ENCODE measurements at places on chromosomes 13 and 19.
A peak's percentile ranks its signal among the peaks of the same experiment; 100 is the strongest.

DNA sequence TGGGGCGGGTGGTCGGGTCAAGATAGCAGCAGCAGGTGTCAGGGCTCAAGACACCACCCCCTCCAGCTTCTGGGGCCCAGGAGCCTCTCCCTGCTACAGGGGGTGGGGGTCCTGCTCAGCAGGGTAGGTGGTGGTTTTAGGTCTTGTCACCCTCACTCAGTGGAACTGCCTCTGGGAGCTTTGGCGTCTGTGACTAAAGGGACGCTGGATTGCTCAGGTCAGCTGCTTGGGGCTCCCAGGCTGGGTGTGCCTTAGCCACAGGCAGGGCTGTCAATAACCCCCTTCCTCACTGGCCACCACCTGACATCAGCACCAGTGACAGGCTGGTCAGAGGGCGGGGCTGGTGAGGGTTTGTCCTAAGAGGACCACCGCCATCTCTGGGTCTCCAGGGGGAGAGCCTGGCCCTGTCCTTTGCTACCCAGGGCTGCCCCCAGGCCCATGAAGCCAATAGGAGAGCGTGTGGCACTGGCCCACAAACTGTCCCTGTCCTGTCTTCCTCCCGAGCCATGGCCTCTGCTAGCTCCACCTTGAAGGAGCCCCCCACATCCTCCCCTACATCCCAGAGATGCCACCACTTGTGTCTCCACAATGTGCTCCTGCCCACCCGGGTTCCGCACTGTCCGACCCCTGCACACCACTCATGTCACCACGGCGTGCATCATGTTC, 36.4 kb downstream of the MAU2 start:
- no peak for DNase-seq

GRCh38 chr19:47765523-47766358, 12.8 kb upstream of the SELENOW start:
- peak; percentile 64 for DNase-seq

DNA sequence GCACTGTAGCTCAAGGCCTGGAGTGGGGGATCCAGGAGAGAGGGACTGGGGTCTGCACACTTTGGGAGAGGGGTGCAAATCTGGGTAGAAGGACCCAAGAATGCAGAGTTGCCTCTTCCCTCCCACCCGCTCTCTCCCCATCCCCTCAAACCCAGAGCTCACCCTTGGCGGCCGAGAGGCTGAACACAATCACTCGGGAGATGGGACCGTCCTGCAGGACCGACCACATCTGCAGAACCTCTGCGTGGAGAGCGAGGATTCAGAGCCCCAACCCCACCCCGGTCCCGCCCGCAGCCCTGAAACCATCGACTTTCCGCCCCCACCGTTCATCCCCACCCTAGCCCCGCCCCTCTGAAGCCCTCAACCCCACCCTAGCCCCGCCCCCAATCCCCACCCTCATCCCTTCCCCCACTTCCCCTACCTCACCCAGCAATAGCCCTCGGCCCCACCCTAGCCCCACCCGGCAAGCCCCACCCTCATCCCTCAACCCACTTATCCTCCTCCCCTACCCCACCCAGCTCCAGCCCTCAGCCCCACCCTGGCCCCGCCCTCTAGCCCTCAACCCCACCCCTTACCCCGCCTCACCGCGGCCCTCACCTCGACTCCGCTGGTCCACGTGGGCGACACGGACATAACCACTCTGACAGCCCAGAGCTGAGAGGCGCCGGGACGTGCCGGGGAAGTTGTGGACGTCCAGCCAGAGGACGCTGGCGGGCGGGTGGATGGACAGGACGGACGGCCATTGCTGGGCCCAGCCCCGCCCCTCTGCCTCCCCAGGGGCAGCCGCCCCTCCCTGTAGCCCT, 4.1 kb downstream of the KPTN start:
- no peak for DNase-seq

- DNase-seq, result no peak
These were observed 2.8 kb upstream of the DZIP1 start for GRCh38 chr13:95647321-95647720.

DNA sequence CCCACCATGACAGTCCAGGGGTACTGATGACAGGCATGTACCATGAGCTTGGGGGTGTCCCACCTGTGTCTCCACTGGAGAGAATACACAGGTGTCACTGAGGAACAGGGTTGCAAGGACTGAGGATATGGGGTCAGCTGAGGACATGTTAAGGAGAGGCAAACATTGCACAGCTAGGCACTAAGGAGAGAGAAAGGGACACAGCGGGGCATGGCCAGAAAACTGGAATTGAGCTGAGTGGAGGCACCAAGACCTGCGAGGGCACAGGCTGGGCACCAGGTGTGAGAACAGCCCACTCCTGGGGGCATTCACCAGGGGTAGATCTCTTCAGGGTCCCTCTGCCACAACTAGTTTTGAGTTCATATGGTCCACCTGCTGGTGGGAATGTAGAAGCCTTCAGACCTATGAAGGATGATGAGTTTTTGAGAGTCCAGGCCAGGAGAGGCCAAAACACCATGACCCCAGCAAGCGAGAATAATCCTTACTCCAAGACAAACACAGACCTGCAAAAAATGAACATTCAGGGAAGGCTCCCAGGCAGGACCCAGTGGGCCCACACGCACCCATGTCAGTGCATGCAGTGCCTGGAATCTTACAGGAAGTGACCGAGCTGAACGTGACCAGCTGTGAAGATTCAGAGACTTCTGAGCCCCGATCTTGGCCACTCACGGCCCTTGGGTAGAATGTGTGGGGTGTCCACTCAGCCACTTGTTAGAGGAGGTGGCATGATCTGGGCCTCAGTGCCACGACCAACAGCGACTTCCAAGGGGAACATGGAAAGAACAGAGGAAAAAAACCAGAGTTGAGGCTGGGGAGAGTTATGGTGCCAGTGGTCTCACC, 1.4 kb upstream of the ZNF584 start:
- DNase-seq, result no peak

GRCh38 chr19:50858886-50859285, 4.2 kb downstream of the KLK3 start:
- no peak for DNase-seq

DNA sequence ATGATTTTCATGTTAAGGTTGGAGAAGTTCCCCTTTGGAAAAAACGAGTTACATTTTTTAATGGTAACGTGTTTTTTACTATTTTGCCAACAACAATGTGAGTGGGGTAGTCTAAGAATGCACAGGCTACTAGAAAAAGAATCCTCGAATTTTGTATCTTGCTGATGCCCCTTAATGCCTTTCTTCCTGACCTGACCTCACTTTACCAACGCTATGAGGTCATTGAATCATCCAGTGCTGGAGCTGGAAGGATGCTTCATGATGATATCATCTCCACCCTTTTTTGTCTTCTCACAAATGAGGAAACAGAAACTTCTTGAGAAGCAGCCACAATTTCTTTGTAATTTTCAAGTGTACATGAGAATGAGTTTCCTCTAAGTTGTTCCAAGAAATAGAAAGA, 8.2 kb upstream of the UBL3 start:
- no peak for DNase-seq

GRCh38 chr19:41323023-41323422, 13.1 kb downstream of the CCDC97 start:
- peak; percentile 82 for DNase-seq

GRCh38 chr13:23748109-23748990, 140.8 kb downstream of the MIPEP start:
- DNase-seq, result no peak

- no peak for DNase-seq
These were observed 168.8 kb upstream of the ZNF507 start for GRCh38 chr19:32176591-32176990.

- DNase-seq, result peak; percentile 71
These were observed 9.4 kb downstream of the ZNF546 start for GRCh38 chr19:40006273-40006691.

DNA sequence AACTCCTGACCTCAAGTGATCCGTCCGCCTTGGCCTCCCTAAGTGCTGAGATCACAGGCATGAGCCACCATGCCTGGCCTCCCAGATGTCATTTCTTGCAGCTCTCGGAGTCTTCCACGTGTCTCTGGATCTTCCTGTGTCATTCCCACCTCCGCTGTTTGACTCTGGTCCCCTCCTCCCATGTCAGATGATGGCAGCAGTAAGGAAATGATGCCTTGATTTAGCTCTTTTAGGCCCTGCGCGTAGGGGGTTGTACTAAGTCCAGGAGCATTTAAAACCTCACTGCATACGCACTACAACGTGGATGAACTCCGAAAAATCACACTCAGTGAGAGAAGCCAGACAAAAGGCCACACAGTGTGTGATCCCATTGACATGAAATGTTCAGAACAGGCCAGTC, 113.1 kb downstream of the GNG7 start:
- no peak for DNase-seq

- no peak for DNase-seq
These were observed 126.2 kb downstream of the ZIC5 start for GRCh38 chr13:99845161-99845874.

GRCh38 chr19:1423436-1424191, 14.6 kb upstream of the RPS15 start:
- DNase-seq, result no peak

DNA sequence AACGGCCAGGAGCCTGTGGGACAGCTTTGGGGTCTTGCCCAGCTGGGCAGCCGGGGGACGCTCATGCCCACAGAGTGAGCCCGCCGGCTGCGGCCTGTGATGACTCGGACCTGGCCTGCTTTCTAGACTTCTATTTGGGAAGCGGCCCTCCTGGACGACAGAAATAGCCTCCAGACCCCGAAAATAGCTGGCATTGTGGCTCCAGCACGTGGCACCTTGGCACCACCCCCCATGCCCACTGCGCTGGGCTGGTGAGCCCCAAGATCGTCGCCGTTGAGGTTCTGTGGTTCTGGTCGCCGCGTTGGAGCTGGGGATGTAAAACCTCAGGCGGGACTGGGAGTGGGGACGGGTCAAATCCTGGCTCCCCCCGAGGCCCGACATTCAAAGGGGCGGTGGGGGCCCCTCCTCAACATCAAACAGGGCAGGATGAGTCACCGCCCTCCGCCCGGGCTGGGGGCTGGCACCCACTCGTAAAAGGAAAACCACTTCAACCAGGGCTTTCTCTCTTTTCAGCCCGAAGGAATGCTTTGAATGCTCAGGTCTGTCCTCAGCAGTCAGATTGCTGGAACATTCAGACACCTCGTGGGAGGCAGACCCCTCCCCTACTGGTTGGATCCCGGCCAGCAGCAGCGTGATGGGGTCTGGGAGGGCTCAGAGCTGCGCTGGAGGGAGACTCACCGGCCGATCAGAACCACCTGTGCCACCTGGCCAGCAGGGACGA, 42.1 kb downstream of the GADD45B start:
- DNase-seq, result no peak

DNA sequence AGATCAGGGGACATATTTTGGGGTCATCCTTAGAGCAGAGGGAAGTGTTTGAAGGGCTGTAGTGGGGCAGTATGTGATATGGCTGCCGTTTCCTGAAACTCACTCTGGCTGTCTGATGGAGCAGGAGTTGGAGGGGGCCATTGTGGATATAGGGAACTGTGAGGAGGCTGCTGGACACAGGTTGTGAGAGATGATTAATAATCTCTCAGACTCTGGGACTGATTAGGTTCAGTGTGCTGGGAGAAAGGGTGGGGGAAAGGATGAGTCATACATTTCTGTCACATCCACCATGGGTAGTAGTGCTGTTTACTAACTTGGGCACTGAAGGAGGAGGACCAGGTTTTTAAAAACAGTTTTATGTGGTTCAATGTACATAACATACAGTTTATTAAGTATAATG, 4.8 kb downstream of the B3GLCT start:
- DNase-seq, result peak; percentile 50

DNA sequence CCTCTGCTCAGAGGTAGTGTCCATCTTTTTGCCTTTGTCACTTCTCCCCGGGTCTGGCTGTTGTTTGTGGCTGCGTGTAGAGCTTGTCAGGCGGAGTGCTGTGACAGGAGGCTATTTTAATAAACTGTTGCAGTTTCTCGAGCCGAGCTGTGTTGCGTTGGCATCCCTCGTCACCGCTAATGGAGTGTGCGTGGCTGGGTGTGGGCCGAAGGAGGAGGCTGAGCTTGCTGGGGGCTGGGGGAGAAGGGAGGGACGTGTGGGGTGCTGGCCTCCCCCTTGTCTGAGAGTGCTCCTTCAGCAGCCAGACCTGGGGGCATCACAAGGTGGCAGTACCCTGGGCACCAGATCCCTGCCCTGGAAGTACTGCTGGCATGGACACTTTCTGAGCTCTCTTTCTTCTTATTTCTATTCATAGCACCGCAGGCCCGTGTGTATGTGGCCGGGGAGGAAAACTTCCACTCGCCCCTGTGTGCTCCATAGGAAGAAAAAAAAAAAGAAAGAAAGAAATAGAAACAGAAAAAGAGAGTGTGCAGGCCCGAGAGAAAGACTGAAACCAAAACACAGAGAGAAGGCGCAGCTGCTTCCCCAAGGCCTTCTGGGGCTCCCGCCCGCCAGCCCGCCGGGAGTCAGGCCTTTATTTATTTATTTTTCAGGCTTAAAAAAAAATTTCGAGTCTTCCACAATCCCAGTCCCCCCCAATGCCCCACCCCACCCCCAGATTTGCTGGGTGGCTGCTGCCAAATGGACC, 27.0 kb downstream of the NFIX start:
- peak; percentile 79 for DNase-seq

DNA sequence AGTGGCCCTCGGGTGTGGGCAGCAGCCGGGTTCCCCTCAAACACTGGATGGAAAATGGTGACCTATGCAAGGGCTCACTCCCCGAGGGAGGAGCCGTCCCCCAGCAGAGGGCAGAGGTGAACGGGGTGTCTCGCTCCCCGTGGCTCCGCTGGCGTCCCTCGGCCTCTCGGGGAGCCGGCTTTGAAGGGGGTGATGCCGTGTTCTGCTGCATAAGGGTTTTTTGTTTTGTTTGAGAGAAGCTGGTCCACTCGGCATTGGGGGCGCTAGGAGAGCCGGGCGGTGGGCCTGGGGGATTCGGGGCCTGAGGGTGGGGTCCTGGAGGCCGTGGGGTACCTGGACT, 4.0 kb downstream of the EFNA2 start:
- no peak for DNase-seq

- DNase-seq, result no peak
These were observed 533 bp upstream of the DCAF15 start for GRCh38 chr19:13951799-13952153.

GRCh38 chr13:70529652-70530051, 421.4 kb upstream of the KLHL1 start:
- no peak for DNase-seq

DNA sequence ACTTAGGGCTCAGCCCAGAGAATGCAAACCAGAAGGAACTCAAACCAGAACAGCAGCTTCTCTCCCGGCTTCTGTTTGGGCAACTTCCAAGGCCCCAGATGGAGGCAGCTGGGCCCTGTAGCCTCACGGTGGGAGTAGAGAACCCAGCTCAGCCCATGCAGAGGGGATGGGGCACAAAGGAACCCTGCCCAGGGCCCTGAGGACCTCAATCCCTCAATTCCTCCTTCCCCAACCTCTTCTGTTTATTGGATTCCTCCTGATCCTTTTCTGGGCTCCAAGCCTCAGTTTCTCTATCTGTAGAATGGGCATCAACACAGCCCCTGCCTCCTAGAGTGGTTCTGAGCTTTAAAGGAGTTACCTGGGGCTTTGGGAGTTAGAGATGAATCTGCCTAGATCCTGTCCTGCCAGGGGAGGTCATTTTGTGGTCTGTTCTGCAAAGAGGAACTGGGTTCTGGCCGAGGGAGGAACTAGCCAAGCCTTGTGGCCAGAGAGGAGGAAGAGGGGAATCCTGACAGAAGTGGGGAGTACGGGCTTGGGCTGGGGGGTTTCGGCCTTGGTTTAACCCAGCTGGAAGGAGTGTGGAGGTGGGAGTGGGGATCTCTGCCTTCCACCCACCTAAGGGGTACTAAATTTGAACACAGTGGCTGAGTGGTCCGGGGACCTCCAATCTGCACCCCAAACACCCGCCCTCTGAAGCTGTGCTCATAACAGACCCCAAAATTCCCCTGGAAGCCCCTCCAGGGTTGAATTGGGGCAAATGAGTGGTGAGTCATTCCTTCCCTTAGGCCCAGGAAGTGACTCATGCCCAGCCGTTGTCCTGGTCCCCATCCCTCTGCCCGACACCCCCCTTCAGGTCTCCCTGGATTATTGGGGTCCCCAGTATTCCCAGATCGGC, 2.7 kb downstream of the ADGRE5 start:
- peak; percentile 86 for DNase-seq

All from hepatic stellate cell (primary cell).